Fibroblast of skin of scalp (primary cell): ENCODE measurements at places on chromosomes 3 and 15.

DNA sequence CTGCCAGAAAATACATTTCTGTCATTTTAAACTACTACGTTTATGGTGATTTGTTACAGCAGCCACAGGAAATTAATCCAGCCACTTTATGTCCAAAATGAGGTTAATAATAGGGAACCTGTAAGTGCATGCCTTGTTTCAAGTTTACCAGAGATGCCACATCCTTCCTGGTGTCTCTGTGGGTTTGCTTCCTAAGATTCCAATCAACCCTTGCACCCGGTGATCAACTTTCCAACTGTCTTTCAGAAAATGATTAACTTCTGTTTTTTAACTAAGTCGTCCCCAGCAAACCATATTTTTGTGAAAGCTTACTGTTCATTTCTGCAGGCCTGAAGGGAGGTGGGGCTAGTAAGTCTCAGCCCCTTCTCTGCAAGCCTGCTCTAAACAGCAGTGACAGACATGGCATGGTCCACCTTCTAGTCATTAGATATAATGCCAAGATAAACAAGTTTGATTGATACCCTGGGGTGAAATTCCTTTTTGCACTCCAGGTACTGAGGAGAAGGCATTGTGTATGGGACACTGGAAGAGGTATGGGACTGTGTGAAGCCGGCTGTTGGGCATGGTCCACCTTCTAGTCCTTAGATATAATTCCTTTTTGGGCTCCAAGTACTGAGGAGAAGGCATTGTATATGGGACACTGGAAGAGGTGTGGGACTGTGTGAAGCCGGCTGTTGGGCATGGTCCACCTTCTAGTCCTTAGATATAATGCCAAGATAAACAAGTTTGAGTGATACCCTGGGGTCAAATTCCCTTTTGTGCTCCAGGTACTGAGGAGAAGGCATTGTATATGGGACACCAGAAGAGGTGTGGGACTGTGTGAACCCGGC, 11.1 kb upstream of the TMC3 start:
- no peak for DNase-seq

- DNase-seq = peak; percentile 48
These were observed 19.8 kb upstream of the CNTN4 start for GRCh38 chr3:2078821-2079220.

DNA sequence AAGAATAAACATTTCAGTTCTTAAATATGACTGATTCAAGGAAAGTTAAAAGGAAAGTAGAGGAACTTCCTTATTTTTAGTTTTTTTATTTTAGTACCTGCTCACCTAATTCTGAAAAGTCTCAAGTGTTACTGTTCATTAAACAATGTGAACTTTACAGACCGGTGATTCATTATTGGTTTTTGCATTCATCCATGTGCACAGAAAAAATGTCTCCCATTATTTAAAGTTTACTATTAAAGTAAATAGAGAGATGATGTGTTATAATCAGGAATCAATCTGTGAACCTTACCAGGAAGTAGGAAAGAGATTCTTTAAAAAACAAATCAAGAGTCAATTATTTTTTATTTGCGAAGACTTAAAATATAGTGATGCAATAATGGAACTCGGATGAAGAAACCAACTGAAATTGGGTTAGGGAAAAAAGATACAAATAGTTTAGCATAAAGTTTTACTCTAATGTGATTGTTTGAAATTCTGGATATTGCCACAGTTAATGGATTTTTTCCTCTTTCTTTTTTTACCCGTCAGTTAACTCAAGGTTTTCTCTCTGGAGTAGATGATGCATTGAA, 119.4 kb upstream of the SAMMSON start:
- no peak for DNase-seq

DNA sequence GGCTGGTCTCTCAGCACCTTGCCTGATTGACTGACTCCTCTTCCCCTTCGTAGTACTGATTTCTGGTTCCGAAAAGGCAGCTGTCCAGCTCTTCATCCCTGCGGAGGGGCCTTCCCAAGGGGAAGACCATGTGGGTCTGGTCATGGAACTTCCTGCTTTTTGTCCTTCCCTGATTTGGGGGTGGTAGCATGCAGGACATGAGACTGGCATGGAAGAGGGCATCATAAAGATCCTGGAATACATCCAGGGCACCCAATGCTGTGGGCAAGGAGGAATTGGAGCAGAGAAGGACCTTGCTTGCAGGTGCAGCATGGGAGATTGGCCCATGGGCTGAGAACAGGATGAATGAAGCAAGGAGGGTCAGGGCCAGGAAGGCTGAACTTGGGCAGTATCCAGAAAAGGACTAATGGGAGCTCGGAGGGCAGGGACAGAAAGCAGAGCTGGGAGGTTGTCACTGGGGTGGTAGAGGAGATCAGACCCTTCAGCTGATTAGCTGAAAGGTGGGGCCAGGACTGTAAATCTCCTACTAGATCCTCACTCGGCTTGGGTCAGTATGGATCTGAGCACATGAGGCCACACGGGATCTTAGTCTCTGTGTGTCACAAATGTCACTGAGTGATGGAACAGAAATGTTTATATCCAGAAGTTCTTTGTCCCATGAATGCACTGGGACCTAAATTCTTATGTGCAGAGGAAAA, 59.5 kb downstream of the AMOTL2 start:
- DNase-seq = no peak

DNA sequence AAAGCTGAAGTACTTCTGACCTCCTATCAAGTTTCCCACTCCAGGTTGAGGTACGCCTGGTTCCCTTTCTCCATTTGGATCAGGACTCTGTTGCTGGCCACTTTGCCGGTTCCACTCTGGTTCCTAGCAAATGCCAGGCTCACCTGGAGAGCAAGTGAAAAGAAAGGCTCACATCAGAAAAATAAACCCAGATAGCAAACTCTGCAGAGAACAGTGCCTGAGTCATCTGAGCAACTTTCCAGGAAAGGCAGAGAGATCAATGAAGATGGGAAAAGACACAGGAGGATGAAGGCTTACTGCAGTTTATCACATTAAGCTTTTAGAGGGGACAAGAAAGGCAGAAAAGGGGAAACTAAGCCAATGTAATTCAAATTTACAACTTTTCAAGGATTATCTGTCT, 41.8 kb upstream of the WDR5B start:
- no peak for DNase-seq

GRCh38 chr15:60407415-60407805, 9.6 kb upstream of the ANXA2 start:
- DNase-seq = peak; percentile 87
